T1000 (cell line): ENCODE measurements at places on chromosomes 7 and 10.

- no peak for DNase-seq
Measured at GRCh38 chr10:10056961-10057360, 960.7 kb upstream of the CELF2 start.

DNA sequence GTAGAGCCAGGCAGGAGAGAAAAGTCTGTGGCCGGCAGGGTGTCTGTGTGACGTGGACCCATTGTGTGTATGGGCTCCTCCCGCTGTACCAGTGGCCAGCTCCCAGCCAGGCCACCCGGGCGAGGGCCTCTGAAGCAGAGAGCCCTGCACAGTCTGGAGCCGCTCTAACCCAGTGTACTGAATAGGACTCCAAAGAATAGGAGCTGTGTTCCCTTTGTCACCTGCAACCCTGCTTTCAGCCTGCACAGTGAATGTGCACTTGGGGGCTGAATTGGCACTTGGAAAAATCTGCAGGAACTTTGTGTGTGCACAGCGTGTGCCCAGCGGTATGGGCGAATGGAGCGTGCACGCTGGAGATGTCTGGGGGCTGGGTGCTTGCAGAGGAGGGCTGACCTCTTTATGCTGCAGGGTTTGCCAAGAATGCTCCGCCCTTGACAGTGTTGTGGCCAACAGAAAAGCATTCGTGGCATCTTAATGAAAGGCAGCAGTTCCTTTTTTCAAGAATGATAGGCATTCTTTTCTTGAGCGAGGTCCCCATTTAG lies 216.2 kb downstream of the AUTS2 start:
- DNase-seq: no peak

GRCh38 chr10:72123616-72124015 lies 35.3 kb upstream of the SPOCK2 start:
- DNase-seq: no peak

DNA sequence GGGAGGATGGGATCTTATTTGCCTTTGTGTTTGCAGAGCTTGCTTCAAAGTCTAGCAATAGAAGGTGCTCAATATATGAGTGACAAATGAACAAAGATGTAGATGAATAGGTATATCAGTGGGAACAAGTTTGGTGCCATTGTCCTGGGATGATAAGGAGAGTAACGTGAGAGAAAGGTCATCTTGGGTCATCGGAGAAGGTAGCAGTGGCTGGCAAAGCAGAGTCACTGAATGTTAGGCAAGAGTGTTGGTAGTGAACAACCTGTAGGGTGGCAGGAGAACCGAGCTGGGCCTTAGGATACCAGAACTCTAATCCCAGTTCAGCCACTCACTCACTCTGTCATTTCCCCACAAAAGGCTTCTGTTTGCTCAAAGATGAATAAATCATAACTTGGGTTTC lies 87.2 kb downstream of the CCDC71L start:
- no peak for DNase-seq

DNA sequence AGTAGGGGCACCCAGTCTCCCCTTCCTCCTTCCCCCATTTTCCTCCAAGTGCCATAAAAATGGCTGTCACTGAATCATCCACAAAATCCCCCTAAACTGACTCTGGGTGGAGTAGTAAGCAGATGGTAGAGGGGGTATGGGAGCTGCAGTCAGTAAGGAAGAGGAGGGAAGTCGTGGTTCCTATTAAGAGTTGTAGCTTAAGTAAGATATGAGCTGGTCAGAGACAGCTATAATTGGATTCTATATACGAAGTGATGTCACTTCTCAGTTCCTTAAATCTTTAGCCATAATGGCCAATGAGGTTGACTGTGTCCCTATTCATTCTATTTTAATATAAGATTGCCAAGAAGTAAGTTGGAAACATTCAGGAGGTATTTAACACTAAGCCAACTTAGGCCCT lies 131.7 kb downstream of the SLC16A9 start:
- no peak for DNase-seq

GRCh38 chr10:47454008-47454779 lies 29.7 kb downstream of the ANXA8 start:
- DNase-seq: no peak

DNA sequence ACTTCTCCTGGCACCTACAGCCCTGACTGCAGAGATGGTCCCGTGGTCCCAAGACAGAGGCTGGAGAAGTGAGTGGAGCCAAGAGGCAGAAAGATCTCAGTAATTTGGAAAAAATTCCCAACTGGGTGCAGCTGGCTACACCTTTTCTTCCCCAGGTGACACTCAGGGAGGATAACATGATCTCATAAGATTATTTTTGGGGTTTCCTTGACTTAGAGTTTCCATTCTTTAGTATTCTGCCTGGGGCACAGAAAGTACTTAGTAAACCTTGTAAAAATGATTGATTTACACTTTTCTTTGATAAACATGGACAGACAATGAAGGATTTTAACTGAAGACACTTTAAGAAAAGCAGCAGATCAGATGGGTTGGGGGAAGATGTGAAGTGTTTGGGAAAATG lies 38.6 kb downstream of the HECW1 start:
- no peak for DNase-seq

DNA sequence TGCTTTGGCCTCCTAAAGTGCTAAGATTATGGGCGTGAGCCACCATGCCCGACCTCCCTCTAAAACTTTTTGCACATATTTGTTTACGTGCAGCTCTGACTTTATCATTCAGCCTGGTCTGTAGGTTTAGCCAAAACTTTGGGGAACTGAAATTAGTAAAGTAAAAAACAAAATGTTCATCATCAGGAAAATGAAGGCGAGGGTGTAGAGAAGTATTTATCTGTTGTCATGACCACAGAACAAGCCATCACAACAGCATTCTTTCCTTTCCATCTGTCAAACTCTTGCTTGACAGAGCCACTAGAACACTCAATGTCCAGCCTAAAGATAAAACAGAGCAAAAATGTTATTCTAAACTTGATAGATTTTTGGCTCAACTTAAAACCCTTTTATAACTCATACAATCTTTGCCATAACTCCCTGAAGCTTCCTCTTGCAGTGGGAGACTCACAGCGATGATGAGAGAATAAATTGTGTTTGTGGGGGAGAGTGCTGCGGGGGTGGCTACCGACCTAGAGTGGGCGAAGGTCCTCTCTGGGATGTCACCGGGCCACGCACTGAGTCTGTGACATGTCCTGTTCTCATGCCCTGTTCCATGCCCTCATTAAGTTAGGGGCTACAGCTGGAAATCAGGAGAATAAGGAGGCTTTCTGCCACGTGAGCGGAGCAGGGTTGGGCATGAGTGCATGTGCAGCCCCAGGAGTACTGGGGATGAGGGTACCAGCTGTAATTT lies 58.6 kb upstream of the MKRN1 start:
- DNase-seq: no peak

DNA sequence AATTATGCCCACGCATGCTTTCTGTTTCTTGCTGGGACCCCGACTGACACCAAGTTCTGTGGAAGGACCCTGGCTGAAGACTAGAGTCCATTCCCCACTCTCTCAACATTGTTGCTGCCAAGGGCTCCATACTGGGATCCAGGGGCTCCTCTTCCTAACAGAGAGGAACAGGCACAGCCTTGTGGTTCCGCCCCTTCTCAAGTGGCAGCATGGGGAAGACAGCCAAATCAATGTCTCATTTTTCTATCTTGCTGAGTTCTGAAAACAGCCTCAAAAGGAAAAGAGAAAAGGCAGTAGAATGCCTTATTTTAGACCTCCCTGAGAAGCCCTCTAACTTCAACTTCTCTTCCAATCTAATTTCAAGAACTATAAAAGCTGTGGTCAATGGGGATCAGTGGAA lies 23.7 kb upstream of the LAMB1 start:
- no peak for DNase-seq

DNA sequence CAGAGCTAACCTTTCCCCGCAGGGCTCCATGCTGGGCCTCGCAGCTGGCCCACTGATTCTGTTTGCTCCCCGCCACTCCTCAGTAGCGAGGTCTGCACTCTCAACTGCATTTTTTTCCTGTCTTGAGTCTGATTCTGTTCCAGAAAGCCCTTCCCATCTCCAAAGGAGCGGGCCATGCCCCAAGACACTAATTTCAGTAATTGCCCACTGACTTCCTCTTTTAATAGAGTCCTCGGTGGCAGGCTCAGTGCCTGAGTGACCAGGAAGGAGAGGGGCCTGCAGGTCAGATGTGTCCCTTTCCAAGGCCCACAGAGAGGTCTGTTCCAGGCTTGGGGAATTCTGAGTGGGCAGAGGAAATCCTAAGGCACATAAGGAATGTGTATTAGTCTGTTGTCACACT lies 77.4 kb downstream of the ADCY1 start:
- DNase-seq: no peak

GRCh38 chr10:132700156-132701098 lies 85.5 kb downstream of the NKX6-2 start:
- peak; percentile 39 for DNase-seq

DNA sequence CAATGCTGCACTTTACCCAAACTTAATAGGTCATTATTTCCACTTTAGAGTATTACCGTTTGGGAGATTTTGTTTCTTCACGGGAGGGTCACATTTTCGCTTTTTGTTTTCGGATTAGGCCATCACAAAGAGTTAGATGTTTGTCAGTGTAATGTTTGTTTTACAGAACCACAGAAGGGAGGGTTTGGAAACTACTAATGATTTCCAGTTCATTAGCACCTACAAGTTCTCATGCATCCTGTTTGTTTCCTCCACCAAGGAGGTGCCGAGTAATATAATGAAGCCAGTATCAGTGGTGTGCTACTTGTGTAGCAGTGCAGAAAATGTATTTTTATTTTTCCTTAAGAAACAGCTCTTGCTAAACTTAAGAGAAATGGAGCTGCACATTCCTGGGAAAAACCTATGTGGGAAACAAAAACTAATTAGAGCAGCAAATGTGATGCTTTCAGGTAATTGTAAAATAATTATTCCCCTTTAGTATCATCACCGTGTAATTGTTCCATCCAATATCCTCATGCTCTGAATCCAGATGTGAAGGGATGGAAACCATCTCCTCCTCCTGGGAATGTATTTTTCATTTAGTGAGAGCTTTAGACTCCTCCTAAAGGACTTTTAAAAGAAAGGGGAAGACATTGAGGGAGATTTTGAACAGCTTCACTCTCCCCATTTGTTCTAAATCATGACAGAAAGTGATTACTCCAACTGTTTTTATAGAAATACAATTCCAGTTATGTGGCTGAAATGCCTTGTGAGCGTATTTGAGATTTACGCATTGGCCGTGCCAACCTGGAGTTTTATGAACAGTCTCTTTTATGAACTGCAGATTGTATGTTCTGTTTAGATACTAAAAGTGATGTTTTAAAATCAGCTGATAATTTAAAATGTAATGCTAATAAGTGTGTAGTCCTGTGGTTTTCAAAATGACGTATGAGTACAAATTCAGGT lies 5.6 kb downstream of the CELF2 start:
- no peak for DNase-seq

- no peak for DNase-seq
Measured at GRCh38 chr7:362402-363096, 72.6 kb downstream of the FOXL3 start.

DNA sequence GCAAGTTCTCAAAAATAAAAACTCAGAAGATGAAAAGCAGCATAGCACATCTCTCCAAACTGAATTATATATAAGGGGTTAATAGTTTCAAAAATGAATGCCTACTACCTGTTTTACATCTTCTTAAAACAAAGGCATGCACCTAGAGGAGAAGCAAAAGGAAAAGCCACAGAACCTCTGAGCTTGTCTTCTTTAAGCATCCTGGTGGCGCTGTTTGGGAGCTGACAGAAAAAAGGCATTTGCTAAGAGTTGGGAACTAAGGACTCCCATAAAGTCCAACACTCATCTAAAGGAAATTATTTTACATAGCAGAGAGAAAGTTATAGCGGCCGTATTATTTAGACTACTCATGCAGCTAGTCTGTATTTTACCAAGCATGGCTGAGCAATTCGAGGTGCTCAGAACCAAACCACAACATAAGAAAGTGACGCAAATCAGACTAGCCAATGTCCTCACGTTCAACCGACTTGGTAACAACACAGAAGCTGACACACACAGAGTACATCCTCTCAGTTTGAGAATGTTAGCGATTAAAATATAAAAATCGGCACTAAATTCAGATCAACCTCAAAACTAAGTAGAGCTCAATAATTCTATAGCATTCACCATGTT lies 38.8 kb downstream of the PTN start:
- no peak for DNase-seq

- DNase-seq: no peak
Measured at GRCh38 chr7:151891753-151892152, 14.8 kb upstream of the PRKAG2 start.

DNA sequence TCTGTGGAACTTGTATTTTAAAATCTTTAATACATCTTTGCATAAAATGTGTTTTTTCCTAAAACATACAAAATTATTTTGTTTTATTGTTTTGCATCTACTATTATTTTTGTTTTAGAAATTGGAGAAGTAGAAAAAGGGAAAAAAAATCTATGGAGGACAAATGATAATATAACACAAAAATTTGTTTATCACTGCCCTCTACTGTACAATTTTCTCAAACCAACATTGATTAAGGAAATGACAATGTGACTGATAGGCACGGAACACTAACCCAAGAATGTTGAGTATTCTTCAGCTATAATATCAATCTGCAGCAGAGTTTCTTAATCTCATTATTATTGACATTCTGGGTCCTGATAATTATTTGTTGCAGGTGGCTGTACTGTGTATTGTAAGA lies 9.5 kb upstream of the ING3 start:
- no peak for DNase-seq
